AG10803 (cell line): ENCODE measurements at places on chromosomes 1 and 21.

DNA sequence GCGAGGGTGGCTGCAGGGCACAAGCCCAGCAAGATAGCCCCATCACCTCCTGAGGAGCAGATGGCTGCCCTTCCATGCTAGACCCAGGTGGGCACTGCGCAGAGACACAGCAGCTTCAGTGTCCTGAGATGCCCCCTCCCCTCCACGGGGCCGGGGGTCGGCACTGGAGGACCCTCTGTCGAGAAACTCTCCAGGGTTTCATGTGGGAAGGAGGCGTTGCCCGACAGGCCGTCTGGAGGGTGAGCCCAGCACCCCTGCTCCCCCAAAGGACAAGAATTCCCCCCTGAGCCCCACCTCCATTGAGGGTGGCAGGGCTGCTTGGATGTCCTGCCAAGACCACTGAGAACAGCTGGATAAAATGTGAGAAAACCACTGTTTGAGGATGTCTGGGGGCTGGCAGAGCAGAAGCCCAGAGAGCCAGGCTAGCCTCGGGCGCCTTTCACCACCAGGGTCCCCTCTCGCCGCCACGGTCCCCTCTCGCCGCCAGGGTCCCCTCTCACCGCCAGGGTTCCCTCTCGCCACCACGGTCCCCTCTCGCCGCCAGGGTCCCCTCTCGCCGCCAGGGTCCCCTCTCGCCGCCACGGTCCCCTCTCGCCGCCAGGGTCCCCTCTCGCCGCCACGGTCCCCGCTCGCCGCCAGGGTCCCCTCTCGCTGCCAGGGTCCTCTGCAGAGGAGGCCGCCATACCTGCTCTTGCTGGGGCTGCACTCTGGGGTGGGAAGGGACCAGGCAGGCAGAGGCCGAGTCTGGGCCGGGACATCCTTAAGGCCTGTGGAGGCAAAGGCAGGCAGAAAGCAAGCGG lies 44.2 kb downstream of the SLC19A1 start:
- no peak for DNase-seq

DNA sequence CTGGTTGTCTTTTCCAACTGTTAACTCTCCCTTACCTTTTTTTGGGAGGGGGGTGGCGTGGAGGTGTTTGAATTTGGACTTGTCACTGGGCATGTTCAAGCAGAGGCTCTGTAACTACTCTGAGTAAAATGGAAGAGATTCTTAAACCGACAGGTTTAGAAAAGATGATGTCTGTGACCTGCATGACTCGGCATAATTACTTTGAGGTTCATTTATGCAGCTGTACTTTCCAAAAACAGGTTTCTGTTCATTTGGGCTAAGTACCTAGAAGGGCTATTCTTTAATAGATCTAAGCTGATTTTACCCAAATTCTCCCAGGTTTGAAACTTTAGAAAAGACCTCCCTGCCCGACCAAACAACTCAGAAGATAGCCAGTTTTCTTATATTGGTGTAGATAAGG lies 80.3 kb downstream of the SLC35A3 start:
- DNase-seq: no peak

DNA sequence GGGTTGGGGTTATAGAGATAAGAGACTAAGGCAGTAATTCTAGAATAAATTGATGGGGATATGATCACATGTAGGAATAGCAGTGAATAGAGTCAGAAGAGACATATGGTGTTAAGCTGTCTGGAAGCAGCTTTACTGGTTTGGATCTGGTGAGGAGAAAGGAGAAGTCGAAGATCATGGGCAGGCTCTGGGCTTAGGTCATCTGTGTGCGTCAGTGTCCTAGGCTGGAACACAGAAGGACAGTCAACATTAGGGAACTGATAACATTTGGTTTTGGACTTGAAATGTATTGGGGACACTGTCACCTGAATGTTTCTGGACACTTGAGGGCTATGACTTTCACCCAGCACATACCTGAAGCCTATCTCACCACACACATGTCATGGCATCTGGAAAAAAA lies 13.9 kb upstream of the GRIK1 start:
- DNase-seq: no peak

DNA sequence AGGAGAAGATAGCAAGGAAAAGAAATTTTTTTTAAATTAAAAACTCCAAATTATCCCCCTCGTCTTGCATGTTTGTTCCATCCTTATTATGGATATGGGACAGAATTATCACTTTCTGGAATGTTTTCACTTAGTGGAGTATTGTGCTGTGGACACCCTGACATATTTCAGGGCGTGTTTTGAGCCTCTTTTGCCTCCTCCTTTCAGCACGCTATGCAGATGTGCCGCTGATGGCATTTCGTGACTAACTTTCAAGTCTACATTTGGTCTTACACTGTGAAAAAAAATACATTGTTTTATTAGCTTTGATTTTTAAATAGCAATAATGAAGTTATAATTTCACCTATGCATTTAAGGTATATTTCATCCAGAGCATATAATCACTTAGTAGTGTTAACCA lies 738.7 kb downstream of the LTN1 start:
- DNase-seq: peak; percentile 79

- no peak for DNase-seq
These were observed 2.7 kb upstream of the NHLH1 start for GRCh38 chr1:160363951-160364735.

DNA sequence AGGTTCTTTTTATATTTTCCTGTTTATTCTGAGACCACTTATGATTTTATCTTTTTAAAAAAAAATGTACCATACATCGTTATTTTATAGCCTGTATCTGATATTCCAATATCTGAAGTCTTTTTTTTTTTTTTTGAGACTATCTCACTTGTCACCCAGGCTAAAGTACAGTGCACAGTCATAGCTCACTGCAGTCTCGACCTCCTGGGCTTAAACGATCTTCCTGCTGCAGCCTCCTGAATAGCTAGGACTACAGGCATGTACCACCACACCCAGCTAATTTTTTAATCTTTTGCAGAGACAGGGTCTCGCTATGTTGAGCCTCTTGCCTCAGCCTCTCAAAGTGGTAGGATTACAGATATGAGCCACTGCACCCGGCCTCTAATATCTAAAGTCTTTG lies 25.1 kb downstream of the BCAR3 start:
- no peak for DNase-seq

- DNase-seq: peak; percentile 49
These were observed 164.4 kb downstream of the ZNF281 start for GRCh38 chr1:200245473-200245872.

DNA sequence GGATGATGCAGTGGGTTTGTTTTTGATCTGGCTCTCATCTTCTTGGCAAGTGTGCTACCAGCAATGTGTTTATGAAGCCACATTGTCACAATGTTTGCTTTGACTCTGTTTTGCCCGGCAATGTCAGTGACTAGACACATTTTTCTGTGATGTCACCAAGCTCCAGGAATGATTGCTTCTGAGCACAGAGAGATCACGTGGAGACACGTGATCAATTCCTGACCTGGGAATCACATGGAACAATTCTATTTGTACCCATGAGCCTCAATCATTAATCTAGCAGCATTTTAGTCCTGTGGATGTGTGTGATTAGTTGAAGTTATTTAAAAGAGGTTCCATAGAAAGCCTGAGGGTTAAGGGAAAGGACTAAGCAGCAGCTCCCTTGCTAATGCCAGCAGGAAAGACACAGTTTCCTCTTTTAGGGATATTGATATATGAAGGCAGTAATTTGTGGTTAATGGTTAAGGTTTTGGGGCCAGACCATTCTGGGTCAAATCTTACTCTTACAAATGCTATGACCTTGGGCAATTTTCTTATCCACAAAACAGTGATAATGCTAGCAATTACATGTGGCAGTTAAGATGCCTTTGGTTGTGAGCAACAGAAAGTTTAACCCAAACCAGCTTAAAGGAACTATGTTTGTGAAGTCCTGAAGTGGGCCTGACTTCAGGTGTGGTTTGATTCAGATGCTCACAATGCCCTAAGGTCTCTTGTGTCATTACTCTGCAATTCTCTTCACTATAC lies 59.0 kb downstream of the FASLG start:
- peak; percentile 29 for DNase-seq

GRCh38 chr21:14058566-14058965 lies 152.2 kb downstream of the LIPI start:
- no peak for DNase-seq

GRCh38 chr1:156157506-156157905 lies 4.1 kb downstream of the SEMA4A start:
- no peak for DNase-seq

DNA sequence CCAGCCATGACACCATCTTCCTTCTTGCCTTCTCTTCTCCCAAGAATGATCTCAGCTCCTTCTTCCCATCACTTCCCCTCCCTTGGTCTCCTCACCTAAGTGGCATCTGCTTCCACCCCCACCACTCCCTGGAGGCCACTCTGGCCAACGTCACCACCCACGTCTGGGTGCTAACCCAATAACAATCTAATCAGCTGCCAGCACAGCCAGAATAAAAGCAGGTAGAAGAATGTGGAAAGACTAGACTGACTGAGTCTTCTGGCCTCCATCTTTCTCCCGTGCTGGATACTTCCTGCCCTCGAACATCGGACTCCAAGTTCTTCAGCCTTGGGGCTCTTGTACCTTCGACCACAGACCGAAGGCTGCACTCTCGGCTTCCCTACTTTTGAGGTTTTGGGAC lies 245.3 kb upstream of the CSF3R start:
- no peak for DNase-seq

GRCh38 chr1:64956733-64957441 lies 9.5 kb downstream of the JAK1 start:
- no peak for DNase-seq
